ENCODE measurements at places on chromosomes 2 and 18.

DNA sequence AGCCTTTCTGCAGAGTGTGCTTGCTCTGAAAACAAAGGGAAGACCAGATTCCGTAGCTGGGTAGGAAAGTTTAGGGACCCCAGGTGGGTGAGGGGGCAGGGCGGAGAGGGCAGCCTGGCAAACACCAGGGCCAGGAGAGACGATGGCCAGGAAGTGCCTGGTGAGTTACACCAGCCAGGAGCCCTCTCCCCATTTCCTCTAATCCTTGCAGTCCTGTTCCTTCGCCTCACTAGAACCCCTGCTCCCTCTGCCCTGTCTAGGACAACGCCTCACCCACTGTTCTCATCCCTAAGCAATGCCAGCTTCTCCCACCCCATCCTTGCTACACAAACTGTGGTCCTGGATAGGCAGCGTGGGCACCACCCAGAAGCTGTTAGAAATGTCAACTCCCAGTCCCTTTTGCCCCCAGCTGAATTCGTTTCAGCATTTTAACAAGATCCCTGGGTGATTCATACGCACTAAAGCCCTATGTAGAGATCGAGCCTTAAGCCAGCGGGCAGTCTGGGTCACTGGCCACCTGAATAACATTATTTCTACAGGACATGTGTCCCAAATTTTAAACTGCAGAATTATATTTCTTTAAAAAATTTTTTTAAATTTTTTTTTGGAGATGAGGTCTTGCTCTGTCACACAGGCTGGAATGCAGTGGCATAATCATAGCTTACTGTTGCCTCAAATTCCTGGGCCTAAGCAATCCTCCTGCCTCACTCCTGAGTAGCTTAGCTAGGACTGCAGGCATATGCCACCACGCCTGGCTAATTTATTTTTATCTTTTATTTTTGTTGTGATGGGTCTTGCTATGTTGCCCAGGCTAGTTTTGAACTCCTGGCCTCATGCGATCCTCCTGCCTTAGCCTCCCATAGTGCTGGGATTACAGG lies 10.9 kb downstream of the WIPF1 start:
- DNase-seq = no peak

DNA sequence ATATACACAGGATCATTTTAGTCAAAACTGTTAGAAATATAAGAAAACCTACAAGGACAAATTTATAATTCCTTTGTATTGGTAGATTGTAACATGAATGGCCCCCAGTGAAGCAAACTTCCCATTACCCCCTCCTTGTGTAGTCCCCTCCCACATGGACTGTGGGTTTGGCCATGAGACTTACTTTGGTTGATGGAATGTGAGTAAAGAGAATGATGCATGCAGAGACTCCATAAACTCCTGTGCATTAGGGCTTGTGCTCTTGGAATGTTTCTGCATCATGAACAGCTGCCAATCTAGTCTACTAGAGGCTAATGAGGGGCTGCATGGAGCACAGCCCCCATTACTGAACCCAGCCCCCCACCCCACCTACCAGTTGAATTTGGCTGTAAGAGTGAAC lies 8.3 kb upstream of the TGFA start:
- DNase-seq = no peak

GRCh38 chr18:44818668-44819403 lies 138.1 kb downstream of the SETBP1 start:
- DNase-seq = no peak

DNA sequence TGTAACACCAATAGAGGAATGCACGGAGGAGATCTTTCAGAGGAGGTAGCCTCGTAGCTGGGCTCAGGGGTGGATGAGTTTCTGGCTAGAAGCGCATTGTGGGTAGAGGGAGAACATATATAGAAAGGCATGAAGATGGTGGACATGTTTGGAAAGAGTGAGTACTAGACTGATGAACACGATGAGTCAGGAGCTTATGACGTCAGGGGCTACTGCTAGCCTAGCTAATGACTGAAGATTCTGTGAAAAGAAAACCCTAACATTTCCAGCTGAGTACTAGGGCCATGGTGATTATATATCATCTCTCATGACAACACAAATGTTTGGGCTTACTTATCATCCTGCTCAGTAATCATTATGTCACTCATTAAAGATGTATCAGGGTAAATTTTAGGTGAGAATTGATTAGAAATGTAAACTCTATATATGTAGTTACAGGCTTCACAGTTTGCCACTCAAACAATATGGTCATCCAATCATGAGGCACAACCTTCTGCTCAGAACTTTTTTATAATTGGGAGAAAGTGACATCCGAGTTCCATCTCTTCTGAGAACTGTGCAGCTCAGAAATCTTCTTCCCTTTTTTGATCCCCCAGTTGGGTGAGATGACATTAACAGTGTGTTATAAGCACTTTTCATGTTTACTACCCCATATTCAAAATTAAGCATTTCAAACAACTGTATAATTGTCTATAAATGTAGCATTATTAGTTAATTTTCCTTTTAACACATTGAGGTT lies 22.2 kb upstream of the IL1RN start:
- DNase-seq = no peak

GRCh38 chr18:6270771-6271216 lies 143.9 kb downstream of the L3MBTL4 start:
- DNase-seq = no peak

GRCh38 chr18:34857320-34857719 lies 147.2 kb downstream of the DTNA start:
- DNase-seq = no peak

- DNase-seq = no peak
Measured at GRCh38 chr2:158756976-158757375, 38.1 kb upstream of the DAPL1 start.

DNA sequence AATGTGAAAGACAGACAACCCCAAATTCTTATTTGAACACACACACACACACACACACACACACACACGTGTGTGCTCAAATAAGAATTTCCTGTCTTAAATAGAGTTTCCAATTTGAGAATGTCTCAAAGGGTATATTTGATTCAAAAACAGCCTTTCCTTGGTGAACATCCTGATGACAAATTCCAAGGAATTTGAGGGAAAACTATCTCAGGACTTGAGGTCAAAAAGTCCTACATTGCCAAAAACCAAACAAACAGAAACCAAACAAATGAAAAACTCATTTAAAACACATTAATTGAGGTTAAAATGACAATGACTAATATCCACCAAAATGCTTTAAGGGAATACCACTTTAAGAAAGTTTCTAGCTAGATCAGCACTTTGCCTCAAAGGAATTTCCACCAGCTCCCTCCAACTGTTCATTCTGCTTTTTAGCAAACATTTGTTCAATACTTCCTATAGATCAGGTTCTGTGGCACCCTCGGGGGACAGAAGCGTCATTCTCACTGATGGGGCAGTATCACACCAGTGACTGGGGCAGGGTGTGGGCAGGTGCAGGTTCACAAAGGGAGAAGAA lies 232.1 kb upstream of the TRIB2 start:
- DNase-seq = no peak

GRCh38 chr18:53698907-53699306 lies 525.6 kb downstream of the MBD2 start:
- no peak for DNase-seq

DNA sequence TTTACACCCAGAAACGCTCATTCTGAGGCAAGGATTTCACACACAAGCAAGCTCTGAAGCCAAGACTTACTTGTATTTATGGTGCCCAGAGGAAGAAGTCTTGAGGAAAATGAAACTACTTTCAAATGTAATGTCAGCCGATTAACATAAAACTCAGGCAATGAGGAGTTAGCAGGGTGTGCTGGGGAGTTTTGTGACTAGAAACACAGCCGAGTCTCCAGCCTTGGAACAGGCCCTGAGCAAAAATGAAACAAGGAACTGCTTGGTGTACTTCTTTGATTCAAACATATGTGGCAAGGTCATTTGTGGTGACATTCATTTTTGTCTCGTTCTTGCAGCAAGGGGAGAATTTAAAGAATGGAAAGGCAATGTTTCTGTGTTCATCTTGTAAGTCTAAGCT lies 4.5 kb downstream of the DYTN start:
- no peak for DNase-seq

DNA sequence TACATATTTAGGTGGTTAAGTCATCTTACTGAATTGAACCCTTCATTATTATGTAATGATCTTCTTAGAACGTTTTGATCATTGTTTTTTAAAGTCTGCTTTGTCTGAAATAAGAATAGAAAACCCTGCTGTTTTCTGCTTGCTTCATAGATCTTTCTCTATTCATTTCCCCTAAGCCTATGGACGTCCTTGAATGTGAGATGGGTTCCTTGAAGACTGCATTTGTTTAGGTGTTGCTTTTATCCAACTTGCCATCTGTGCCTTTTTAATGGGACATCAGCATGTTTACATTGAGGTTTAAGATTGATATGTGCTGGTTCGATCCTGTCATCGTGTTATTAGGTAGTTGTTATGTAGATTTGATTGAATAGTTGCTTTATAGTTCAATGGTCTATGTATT lies 95.4 kb downstream of the SNTG2 start:
- DNase-seq = no peak

- no peak for DNase-seq
Measured at GRCh38 chr2:17717666-17718065, 35.9 kb downstream of the SMC6 start.

DNA sequence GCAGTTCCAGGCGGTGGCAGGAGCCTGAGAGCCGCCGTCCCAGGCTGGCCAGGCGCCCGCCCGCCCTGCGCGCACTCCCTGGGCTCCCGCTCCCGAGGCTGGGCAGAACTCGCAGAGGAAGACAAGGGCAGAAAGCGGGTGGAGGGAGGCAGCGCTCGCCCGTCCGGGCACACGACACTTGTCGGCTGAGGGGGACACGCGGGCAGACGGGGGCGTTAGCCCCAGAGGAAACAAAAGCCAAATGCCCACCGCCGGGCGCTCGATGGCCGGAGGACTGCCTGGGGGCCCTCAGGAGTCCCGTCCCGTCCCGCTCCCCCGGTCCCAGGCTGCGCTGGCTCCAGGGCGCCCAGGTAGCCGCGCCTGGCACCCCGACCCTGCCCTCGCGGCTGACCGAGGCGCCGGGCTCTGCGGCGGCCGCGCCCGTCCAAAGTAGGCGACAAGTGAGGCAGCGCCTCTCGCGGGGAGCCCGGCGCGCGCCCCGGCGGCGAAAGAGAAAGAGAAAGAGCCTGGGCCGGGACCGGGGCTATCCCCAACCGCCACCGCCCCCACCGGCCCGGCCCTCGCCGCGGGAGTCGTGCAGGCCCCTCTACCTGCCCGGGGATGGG lies 491 bp downstream of the L3MBTL4 start:
- no peak for DNase-seq

DNA sequence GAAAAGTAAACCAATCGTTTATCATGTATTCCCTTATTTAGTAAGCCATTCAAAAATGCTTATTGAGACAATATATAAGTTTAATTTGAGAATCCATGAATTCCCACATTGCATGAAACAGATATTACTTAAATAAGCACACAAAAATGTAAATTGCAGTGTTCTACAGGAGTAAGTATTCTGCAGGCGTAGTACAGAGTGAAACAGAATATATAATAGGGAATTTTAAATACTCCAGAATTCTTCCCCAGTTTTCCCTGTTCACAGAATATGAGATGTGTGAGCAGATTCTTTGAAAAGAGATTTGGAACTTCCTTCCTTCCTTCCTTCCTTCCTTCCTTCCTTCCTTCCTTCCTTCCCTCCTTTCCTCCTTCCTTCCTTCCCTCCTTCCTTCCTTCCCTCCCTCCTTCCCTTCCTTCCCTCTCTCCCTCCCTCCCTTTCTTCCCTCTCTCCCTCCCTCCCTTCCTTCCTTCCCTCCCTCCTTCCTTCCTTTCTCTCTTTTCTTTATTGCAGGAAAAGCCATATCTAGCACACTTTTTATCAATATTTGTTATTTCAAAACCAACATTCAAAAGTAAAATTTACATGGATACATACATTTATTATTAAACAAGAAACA lies 977.7 kb upstream of the LRRTM1 start:
- DNase-seq = no peak

DNA sequence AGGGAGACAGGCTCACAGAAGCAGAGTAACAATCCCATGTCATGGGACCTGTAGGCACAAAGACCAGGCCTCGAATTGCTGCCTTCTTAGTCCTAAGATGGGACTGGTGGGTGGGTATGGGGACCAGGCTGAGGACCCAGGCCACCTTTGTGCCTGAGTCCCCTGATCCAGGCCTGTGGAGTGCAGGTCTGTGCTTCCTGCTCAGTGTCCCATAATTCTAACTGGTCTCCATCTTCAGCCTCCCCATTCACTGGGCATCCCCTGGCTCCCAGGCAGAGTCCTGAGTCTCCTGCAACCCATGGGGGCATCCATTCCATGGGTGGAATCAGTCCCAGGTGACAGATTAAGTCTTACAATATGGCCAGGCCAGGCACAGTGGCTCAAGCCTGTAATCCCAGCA lies 83.9 kb downstream of the SMAD7 start:
- no peak for DNase-seq

DNA sequence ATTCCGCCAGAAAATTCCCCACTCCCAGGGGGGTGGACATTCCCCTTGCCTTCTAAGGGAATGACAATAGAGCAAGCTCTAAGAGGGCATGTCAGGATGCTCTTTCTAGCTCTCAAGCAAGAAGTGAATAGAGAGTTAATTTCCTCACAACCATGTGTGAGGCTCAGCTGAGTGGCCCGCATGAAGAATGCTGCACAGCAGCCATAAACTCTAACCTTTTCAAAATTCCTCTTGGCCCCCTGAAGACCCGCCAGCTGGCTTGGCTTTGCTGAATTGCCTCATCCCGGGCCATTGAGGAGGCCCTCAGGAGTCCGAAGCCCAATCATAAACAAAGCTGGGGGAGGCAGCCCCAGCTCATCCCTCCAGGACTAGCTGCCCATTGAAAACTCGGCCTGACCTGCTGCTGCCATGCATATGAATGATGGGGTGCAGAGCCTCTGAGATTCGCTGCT lies 38.2 kb downstream of the NRP2 start:
- no peak for DNase-seq

GRCh38 chr2:2621855-2622254 lies 290.8 kb upstream of the MYT1L start:
- DNase-seq = no peak
